ENCODE measurements at places on chromosomes 3 and 15. TPM values are rescaled to one million over a fixed set of nuclear protein-coding genes. Genes with fewer than 3 reads are reported as not detected.

GRCh38 chr15:59622289-59622688, 10.7 kb downstream of the GCNT3 start:
- DNase-seq: peak; percentile 45

DNA sequence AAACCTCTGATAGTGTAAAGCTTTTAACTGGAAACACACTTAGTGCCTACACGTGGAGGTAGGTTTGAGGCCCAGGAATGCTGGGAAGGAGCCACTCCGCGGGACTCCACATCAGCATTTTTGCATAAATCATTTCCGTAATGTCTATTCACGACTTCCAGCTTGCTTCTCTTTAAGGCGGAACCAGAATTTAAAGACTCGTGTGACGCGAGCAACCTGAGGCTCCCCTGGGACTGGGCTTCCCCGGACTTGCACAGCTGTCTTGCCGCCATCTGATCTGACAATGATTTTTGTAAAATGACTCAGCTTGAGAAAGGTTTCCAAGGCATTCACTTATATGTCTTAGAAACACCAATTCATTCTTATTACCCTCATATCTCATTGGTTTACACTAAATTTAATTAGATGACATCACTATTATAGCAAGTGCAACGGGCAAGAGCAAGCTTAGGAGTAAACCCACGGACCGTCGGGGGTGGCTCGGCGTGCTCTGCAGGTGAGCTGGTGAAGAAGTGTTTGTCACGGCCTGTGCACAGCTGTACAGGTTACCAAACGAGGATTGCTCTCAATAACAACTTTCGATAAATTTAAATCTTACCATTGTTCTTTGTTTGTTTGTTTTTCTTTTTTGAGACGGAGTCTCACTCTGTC, 95.2 kb downstream of the CHSY1 start:
- DNase-seq: no peak

GRCh38 chr15:85116925-85117646, 135.4 kb downstream of the PDE8A start:
- DNase-seq: no peak

DNA sequence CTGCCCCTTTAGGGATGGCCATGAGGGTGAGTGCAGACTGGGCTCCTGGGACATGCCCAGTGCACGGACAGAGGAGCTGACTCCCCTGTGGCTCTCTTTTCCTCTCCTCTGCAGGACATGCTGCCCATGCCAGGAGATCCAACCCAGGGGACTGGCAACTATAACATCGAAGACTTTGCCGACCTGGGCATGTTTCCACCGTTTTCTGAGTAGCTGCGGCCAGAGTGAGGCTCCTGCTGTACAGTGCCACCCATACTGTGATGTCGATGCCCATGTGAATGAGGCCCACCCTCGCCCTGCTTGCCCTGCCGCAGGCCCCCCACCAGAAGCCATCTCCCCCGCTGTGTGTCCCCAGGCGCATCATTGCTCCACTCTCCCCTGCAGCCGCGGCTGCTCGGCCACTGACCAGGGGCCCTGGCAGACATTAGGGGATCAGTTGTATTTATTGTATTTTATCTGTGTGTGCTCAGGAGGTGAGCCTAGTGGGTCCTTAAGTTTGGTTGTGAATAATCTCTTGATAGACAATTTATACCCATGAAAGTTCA, 101.6 kb upstream of the ABHD17C start:
- DNase-seq: no peak

- DNase-seq: no peak
Measured at GRCh38 chr3:36774052-36774451, 9.7 kb upstream of the DCLK3 start.

- no peak for DNase-seq
Measured at GRCh38 chr3:183619624-183620251, 15.7 kb upstream of the KLHL24 start.

DNA sequence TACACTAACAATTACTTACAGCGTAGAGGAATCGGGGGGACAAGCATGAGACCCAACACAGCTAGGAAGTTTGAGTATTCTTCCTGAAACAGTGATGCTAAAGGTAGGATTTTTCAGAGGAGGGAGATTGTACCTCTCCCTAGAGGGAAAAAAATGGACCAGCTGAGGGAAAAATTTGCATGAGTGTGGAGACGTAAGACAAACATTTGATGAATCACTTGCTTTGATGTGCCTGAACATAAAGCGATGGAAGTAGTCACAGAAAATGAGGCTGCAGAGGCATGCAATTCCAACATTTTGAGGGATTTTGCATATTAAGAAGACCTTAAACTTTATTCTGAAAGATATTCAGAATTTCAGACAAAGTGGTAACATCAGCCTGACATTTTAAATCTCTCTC, 102.2 kb downstream of the COL6A6 start:
- no peak for DNase-seq

DNA sequence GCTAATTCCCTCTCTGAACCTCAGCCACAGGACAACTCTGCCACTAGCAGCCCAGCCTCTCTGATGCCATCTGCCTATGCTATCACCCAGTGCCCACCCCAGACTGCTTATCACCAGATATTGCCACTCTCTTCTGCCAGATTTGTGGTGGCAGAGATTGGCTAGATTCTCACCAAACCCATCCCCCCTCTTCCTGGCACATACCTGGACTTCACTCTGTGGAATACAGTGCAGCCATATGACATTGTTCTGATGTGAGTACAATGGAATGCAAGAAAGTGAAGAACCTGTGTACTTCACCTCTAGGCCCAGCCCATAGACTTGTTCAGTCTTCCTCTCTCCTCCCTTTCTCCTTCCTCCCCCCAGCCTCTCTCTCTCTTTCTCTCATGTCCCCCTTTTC, 46.9 kb upstream of the NTRK3 start:
- DNase-seq: no peak

DNA sequence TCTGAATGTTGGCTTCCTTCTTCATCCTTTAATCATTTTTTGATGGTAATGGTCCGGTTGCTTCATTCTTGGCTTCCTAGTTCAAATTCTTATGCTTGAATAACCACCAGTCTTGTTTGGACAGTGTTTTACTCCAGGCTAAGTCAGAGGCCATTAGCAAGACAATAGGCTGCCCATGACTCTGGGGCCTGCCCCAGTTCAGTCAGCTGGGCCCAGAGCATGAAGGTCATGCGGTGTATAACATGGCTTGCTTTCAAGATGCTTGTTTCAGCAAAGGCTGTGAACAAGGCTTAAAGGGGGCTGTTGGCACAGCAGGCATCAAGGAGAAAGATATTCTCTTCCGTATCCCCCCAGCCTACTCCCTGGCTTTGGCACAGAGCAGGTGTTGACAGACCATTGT, 13.7 kb downstream of the TM4SF18 start:
- no peak for DNase-seq

GRCh38 chr3:9861201-9861600, 17.4 kb upstream of the RPUSD3 start:
- no peak for DNase-seq

GRCh38 chr15:93164409-93164808, 75.4 kb upstream of the RGMA start:
- DNase-seq: no peak

- no peak for DNase-seq
Measured at GRCh38 chr15:33822479-33822878, 145.8 kb upstream of the CHRM5 start.

DNA sequence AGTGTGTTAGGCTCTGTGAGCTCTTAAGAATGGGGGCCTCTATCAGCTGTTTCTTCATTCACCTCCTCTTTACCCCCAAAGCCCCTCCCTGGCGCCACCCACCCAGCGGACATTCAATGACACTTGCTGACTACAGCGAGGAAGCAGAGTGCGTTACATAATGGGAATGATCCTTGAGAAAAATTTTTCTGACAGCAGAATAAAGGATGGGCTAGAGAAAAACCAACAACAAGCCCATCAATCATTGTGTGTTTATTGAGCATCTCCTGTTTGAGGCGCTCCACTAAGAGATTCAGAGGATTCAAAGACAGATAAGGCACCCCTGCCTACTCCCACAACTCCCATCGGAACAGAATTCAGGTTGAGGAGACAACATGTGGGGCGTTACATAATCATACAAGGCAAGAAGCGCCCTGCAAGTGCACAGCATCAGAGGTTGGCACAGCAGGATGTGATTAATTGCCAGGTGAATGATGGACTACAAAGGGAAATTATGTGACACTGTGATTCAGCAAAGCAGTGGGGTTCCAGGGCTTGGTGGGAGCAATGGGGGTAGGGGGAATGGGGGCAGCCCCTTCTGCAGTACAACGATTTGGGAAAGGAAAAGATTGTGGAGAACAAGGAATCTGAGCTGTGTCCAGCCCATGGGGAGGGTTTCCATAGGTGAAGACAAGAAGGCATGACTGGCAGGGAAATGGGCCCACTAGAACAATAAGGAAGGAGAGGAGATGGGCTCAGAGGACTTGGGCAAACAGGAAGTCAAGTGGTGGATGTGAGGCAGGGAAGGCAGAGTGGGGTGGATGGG, 141.3 kb upstream of the ATP2B2 start:
- no peak for DNase-seq

DNA sequence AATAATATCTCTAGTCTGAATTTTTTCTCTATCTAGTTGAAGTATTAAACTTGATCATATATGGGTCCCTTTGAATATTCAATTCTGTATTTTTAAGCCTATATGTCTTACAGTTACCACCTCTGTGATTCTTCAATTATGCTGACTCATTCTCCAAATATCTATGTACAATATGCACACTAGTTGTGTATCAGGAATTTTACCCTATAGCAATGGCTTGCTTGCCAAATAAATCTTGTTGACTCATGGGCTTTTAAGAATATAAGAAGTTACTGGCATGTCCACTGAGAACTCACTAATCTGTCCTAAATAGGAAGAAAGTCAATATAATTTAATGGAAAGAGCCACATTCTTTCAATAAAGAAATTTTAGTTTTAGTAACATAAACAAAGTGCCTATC, 656.3 kb downstream of the RBMS3 start:
- no peak for DNase-seq

- peak; percentile 75 for DNase-seq
Measured at GRCh38 chr3:112647122-112647521, 6.2 kb upstream of the CCDC80 start.

DNA sequence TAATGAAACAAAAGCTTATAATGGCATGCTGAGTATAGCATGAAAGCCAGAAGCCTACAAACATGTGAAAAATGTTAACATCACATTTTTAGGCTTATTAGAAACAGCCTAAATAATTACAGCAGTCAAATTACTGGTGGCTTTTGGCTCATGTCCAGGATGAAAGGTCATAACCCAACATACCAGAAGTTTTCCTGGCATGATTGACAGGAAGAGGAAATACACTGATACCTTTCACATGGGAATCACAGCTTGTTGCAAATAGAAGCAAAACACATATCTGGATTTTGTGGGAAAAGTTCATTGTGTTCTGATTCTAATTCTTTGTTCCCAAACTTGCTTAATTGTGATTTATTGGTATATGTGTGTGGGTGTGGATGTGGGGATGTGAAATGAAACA, 393.5 kb upstream of the ARRDC4 start:
- DNase-seq: no peak

GRCh38 chr15:55401786-55402246, 6.3 kb downstream of the CCPG1 start:
- no peak for DNase-seq

GRCh38 chr15:41558400-41559238, at the start of gene TYRO3:
Gene TYRO3 (plus strand): TSS chr15:41559212. CDS start chr15:41559258, 46 bp downstream.
- DNase-seq: no peak

GRCh38 chr15:65937476-65937875, 68.2 kb downstream of the RAB11A start:
- no peak for DNase-seq

DNA sequence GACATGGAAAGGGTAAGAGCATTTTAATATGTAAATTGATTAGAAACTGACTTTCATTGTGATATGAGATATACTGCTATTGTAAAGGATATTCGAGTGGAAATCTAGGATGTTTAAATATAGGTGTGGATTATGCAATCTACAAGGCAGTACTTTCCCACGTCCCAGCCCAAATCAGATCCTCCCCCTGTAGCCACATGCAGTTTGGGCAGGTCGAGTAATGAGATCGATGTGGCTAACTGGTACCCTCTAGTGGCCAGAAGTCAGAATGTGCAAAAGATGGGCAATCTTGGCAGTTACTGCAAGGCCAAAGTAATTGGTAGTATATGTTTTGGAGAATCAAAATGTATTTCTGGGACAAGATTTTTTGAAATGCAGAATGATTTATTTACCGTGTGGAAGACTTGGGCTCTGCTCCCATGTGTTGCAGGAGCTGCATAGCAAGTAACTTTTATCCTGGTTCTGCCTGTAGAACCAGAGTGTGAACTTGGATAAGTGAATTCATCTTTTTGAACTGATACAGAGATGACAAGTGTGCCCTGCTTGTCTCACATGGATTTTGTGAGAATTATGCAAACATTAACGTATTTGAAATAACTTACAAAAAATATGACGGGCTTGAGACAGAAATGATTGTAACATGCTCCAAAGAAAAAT, 94.5 kb upstream of the ADAMTSL3 start:
- peak; percentile 66 for DNase-seq

DNA sequence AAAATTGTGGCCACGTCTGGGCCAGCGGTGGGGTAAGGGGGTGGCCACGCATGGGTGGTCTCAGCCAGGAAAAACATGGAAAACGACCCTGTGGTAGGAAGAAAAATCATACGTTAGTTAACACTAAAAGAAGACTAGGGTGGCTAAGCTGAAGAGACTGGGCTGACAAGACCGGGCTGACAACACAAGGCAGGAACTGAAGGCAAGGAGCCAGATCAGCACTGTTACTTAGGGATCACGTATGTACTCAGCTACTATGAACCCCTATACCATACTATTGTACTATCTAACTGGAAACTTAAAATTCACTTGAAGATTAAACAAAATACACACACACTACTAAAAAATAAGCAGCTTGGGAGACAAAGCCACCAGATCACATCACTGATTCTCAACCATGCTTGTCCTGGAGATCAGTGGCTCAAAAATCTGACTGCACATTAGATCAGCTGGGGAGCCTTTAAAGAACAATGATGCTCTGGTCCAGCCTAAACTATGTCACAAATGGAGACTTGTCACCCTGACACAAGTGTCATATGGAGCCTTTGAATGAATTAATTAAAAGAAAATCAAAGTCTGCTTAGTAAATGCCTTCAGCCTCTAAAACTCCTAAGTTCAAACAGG, 442.2 kb downstream of the SHQ1 start:
- no peak for DNase-seq

GRCh38 chr15:34773917-34774316, 19.1 kb upstream of the GJD2 start:
- DNase-seq: no peak

DNA sequence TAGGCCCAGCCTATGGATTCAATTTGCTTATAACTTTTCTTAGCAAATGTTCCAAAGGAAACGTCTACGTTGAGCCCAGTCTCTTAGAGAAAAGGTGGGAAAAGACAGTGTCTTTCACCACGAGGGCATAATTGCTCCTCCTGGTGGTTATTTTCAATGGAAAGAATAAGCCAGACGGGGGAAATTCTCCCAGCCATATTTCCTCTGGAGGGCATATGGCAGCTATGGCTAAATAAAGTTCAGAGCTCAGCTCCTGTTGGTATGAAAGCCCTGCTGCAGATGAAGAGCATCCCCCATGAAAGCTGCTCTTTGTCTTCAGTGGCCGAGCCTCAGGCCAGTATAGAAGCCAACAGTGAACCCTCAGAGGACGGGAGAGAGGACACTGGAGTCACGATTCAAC, 297.9 kb downstream of the RYR3 start:
- no peak for DNase-seq

Gene RYR3
- total RNA-seq: 0.16 TPM

Gene SLC12A1
- total RNA-seq: not detected

Gene CCNB2
- 210 TPM for total RNA-seq

Gene LRRC31
- total RNA-seq: not detected

Gene ZIC1
- 20.8 TPM for total RNA-seq

Gene GOLGA6L7
- total RNA-seq: not detected

Gene SV2B
- total RNA-seq: 0.04 TPM

Gene ECE2
- total RNA-seq: not detected

Gene CTXND1
- total RNA-seq: 0.64 TPM

Gene IQCH
- total RNA-seq: 1.4 TPM

Gene NPTN
- total RNA-seq: 199 TPM

Gene CIDEC
- not detected for total RNA-seq

Gene DNASE1L3
- total RNA-seq: not detected
